ENCODE measurements at places on chromosomes 7 and 10.

DNA sequence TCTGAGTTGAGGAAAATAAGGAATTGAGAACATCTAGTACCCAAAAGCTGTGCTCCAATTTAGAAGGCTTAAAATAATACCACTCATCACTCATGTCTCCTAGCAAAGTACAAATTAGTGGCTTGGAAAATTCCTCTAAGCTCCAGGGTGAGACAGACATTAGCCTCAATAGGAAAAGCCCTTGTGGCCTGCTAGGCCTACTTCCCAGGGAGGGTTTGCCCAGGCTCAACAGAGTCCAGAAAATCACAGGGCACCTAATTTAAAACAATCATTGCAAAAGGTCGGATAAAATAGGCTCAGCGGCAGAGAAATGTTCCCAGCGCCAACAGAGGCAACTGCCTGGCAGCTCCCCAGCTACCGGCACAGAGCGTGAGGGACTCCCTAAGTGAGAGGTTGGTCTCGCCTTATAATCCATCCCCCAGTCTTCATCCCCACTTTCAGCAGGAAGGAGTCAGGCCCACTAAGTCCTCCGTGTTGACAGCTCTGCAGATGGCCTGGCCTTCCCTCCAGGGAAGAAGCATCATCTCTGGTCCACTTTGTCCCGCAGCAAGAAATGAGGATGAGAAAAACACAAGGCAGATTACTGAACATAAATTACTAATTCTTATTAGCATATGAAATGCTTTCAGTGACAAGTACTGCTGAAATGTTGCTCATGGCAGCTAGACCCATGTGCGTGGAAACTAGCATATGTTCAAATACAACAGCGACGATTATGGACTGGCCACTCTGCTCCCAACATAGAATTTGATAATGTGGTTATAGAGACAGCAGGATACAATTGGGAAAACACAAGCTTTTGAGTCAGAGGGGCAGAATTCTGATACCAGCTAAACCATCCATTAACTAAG lies 1177.7 kb upstream of the AUTS2 start:
- DNase-seq: no peak

DNA sequence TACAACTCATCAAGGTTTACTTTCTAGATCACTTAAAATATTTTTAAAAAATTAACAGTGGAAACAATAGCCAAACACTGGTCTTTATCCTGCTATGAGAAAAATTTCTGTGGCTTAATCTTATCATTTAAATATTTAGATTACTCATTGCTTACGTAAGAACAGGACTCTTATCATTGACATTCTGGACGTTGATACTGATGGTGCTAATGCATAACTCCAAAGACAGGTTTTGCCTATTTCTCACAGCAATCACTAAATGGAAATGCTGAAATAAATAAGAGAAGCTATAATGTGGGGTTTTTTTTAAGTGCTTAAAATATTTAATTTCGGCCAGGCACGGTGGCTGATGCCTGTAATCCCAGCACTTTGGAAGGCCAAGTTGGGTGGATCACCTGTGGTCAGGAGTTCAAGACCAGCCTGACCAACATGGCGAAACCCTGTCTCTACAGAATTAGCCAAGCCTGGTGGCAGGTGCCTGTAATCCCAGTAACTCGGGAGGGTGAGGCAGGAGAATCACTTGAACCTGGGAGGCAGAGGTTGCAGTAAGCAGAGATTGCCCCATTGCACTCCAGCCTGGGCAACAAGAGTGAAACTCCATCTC lies 195.0 kb downstream of the HGF start:
- no peak for DNase-seq

- no peak for DNase-seq
These were observed 181.2 kb upstream of the ANK3 start for GRCh38 chr10:60570896-60571295.

DNA sequence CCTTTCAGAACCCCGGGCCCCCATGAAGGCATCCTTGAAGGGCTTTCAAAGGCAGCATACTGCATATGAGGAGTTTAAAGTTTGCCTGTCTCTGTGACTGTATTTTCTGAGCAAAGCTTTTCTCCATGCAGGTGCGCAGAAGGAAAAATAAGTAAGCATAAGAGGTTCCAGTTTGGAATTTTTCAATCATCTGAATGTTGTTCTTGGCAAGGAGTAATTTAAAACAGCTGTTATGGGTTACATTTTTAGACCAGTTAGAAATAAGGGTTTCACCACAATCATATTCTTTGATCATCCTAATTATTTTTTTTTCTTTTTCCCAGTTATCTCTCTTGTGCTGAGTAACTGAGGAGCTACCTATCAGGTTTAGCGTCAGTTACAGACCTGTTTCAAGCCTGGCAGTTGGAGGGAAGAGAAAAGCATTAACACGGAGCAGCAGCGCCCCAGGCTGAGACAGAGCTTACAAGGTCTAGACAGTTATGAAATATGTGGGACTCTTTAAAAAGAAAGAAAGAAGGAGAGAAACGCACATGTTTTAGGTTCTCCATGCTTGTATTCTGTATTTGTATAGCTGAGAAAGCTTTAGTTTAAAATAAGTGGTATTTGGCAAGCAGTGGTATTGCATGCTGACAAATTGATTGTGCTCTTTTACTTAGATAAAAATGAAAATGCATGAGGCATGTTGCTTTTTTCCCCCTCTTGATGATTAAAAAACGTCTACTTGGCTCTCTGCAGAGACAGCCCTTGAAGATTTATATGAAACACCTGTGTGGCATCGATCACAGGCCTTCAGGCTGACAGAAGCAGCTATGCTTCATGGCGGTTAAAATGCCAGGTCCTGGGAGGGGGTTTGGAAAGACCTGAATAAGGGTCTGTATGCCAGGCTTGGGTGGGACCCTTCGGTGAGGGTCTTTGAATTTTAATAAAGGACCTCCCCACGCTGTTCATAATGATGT lies 157.6 kb downstream of the GRK5 start:
- no peak for DNase-seq

DNA sequence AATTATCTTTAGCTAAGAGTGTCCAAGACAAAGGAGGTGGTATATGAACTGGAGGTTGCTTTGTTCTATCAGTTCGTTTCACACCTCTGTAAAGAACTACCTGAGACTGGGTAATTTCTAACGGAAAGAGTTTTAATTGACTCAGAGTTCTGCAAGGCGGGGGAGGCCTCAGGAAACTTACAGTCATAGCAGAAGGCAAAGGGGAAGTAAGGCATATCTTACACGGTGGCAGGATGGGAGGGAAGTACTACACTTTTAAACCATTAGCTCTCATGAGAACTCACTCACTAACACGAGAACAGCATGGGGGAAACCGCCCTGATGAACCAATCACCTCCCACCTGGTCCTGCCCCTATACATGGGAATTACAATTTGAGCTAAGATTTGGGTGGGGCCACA lies 1202.3 kb upstream of the LRRTM3 start:
- no peak for DNase-seq

DNA sequence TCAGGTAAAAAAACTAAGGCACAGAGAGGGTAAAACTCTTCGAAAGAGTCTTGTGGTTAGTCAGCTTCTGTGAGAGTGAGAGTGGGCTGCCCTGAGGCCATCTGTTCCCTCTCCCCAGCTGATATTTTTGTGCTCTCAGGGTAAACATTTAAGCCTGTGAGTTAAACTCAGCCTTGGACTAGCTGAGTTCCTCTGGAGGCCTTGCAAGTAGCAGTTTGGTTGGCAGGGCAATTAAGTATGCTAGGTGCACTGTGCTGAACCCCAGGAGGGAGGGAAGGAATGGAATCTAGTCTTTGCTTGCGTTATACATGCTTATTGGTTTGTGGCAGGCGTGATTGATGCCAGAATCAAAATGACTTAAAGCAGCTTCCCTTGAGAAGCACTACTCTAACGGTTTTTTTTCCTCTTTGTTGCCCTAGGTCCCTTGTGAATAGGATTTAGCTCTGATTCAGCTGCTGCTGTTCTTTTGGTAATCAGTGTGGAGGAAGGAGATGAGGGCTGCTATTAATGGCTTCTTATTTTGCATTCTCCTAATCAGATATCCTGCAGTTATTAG lies 140.2 kb downstream of the AUTS2 start:
- no peak for DNase-seq

- DNase-seq: no peak
These were observed 151.5 kb upstream of the KLF6 start for GRCh38 chr10:3936422-3937040.

GRCh38 chr7:121480566-121481335 lies 84.6 kb upstream of the FAM3C start:
- no peak for DNase-seq

DNA sequence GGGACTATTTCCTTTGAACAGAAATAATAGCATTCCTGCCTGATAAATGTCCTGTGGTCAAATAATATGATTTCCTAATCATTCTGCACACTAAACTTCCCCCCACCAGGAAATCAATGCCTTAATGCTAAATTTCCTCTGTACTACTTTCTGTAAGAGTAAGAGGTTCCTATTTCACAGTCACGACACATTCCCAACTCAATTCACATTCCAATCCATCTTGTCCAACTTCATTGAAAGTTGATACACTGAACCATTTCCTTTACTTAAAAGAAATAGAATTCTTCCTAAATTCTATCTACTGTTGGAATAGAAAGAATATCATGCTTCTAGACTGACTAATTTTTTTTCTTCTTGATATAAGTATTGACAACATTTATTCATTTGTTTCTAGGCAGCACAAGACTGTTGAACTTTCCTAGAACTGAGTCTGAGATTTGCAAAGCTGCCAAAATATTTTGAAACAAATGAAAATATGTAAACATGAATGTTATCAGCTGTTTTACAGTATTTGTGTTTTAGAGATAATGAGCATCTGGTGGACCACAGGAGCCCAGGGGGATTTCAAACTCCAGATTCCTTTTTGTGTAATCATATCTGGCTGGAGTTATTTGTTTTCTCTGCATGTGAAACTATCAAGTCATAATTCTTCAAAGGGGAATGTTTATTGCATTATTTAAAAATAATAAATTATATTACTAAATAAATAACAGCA lies 121.5 kb downstream of the TPST1 start:
- DNase-seq: no peak

DNA sequence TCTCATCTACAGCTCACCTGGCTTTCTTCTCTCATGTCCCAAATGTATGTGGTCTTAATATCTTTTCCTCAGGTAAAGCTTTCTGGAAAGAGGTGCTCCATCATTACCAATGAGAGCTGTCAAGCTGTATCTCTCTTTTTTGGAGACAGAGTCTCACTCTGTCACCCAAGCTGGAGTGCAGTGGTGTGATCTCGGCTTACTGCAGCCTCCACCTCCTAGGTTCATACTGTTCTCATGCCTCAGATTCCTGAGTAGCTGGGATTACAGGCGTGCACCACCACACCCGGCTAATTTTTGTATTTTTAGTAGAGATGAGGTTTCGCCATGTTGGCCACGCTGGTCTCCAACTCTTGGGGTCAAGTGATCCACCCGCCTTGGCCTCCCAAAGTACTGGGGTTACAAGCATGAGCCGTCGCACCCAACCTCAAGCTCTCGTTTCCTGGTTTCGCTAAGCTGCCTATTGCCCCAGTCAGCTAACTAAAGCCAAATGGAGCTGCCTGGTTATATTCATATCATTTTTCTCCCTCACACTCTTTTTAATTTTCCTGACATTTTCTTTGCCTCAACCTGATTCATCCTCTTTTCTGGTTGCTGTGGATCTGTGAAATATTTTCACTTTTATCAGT lies 60.5 kb downstream of the SUFU start:
- no peak for DNase-seq

Measured in RWPE1 (cell line).